ENCODE measurements at places on chromosomes 2 and 18. TPM values are rescaled to one million over a fixed set of nuclear protein-coding genes. Genes with fewer than 3 reads are reported as not detected.

The FBLN7 gene
- 0.95 TPM for total RNA-seq

The DCDC2C gene
- not detected for total RNA-seq

The DYNAP gene
- not detected for total RNA-seq

The DPP10 gene
- total RNA-seq = not detected

The G6PC2 gene
- total RNA-seq = not detected

The CHRND gene
- total RNA-seq = not detected

The OTOS gene
- total RNA-seq = not detected

The PCARE gene
- total RNA-seq = not detected

The ZNF236 gene
- total RNA-seq = 32.2 TPM

The ORC2 gene
- 41.8 TPM for total RNA-seq

The IL1R2 gene
- total RNA-seq = 0.15 TPM

The OTOF gene
- 0.41 TPM for total RNA-seq

GRCh38 chr18:74597034-74597661, 522 bp upstream of the ZNF407 start:
- no peak for DNase-seq

DNA sequence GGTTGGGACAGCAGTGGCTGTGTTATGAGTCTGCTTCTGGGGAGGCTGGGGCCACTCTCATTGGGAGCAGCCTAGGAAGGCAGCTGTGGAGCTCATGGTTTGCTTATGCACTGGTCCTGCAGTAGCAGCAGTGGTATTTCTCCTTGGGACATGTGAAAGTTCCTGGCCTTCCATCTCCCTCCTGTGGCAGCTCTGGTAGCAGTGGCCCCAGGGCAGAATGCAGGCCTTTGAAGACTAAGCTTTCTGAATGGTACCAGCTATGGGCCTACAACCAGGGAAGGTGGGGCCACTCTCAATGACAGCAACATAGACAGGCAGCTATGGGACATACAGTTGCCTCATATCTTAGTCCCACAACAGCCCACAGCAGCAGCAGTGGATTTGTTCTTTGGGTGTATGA, 117.3 kb upstream of the VWC2L start:
- DNase-seq = no peak

DNA sequence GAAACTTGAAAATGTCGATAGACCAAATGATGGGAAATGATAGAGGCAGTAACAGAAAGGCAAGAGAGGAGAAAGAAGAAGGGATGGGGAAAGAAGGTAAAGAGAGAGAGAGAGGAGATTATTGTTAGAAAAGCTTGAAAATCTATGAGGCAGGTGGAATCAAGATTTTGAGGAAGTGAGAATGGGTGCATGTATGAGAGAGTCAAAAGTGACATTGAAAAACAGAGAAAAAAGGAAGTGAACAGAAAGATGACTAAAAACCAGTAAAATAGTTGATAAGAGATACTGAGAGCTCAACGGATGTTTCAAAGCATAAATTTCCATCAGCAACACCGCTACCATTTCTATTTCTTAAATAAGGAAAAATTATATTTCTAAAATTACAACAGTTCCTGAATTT, 327.4 kb upstream of the CWC22 start:
- DNase-seq = no peak

- no peak for DNase-seq
Observed at GRCh38 chr18:76821356-76821874, 942 bp upstream of the ZNF236 start.

DNA sequence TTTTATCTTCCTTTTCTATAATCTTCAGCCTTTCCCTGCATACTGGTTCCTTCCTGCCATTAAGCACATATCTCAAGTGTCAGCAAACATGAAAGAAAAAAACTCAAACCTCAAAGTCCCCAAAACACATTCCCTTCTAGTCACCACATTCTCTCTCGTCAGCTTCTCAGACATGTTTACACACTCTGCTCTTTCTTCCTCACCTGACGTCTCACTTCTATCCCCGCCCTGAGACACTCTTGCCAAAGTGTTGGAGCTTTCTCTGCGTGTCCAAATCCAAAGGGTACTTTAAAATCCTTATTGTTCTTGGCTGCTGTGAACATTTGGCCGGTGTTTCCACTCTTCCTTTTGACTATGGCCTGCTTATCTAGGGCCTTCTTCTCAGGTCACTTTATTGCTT, 47.9 kb downstream of the SOX11 start:
- DNase-seq = no peak

DNA sequence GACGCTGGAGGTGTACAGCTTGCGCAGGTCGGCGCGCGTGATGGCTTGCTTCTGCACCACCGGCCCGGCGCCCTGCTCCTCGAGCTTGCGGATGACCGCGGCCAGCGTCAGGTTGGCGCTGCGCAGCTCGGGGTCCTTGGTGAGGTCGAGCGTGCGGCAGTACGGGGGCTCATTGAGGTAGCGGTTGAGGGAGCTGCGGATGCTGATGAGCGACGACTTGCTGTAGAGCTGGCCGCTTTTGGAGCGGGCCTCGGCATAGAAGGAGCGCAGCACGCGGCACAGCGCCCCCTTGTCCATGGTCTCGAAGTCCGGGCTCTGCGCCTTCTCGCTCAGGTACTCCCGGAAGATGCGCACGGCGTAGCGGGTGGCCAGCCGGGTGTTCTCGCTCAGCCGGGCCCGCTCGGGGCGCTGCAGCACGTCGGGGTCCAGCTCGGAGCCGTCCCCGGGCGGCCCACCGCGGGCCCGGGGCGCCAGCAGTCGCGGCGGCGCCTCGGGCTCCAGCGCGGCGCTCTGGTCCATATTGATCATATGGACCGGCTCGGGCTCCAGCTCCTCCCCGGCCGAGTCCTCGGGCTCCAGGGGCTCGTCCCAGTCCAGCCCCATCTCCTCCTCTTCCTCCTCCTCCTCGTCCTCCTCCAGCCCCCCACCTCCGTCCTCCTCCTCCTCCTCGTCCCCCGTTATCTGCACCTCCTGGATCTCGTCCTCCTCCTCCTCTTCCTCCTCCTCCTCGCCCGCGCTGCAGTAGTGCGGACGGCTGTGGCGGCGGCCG, 523 bp downstream of the KCTD1 start:
- no peak for DNase-seq

DNA sequence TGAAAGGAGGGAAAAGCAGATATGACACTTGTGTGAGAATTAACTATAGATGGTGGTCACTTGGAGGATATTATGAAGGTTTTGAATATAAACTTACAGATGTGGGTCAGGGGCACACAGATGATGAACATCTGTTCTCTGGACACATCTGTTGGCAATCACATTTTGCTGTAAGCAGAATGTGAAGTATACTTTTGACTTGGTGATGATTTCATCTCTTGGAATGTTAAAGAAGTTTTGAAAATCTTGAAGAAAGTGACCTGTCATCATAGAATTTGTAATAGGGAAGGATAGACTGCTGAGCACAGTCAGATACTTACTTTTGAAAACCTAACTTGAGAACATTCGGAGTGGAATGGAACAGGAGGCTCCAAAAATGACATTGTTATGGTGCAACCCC, 40.2 kb downstream of the PIKFYVE start:
- no peak for DNase-seq

DNA sequence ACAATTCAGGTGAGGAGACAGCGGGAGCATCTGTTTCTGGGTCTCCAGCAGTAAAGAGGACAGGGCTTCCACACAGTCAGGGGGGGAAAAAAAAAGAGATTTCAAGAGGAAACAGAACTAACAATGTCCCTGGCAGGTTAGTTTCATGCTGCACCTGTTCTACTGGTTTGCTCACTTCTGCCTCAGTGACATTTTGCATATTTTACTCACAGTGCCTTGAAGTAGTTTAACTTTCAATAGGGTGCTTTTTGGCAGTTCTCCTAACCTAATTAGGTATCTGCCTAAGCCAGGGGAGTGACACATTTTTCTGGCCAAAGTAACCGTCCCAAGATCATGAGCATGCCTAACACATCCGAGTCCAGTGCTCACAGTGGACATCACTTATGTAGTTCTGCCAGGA, 109.0 kb upstream of the ALK start:
- no peak for DNase-seq

DNA sequence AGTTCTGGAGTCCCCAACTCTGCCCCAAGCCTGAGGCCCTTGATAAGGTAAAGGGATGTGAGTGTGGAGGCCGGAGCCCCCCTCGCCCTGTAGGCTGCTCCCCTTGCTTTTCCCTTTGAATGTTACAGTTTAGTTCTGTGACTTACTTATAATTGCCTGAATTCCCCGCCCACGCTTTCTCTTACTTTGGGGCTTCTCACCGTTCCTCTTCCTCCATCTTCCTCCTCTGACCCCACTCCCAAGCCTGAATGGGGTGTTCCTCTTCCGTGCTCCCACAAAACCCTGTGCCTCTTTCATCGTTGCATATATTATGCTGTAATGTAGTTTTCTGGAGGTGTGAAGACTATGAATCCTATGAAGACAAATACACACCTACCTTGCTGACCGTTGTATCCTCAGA, 15.0 kb upstream of the IL1RN start:
- DNase-seq = no peak

- no peak for DNase-seq
Observed at GRCh38 chr2:38446906-38447561, 70.0 kb upstream of the ATL2 start.

DNA sequence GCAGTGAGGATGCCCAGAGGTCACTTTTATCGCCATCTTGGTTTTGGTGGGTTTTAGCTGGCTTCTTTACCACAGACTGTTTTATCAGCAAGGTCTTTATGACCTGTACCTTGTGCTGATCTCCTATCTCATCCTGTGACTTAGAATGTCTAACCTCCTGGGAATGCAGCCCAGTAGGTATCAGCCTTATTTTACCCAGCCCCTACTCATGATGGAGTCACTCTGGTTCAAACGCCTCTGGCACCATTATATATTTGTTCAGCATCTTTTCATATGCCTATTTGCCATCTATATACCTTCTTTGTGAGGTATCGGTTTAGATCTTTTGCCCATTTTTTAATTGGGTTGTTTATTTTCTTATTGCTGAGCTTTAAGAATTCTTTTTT, 7.2 kb upstream of the CCNT2 start:
- DNase-seq = no peak

DNA sequence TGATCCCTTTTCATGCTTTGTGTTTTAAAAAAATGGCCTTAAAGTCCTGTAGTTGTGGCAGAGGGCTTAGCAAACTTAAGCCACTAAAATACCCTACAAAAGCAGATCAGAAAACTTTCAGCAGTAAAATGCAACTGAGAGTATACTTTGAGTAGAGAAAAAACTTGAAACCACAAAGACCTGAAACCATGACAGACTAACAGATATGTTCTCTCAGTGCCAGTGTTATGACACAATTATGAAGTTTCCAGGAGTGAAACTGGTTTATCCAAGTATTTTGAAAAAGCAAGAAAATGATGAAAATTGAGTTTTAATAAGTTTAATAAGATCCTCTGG, 74.5 kb downstream of the SPRED2 start:
- no peak for DNase-seq

GRCh38 chr2:235045336-235045972, 93.6 kb downstream of the SH3BP4 start:
- DNase-seq = no peak

DNA sequence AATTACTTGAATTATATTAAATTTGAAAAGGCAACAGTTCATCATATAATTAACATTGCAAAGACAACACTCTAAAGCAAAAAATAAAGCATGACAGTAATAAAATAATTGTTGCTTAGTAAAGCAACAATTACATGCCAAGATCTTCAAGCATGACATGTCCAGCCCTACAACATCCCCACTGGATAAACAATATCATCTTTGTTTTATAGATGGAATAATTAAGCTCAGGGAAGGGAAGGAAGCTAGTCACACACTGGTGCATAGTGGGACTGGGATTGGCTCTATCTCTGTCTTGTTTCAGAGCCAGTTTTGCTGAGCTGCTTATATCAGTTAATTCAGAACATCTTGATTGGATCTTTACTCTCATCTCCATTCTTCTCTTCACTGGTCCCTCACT, 49.9 kb upstream of the PARD3B start:
- DNase-seq = no peak

DNA sequence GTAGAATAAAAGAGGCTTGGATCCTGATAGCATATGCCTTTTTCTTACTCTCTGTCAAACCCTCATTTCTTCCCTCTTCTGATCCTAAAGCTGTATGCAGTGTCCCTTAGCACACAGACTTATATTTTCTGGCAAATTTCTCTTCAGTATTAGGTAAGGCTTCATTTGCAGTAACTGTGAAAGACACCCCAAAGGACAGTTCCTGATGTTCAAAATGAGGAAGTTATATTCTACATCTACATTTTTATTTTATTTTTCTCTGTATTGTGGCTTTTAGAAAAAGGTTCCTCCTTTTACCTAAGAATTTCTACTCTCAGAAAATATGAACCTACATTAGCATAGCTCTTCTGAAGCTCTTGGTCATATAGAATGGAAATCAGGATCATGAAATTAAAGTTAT, 261.7 kb downstream of the PDE11A start:
- DNase-seq = no peak

- DNase-seq = no peak
Observed at GRCh38 chr18:9135912-9136314, 668 bp upstream of the ANKRD12 start.

DNA sequence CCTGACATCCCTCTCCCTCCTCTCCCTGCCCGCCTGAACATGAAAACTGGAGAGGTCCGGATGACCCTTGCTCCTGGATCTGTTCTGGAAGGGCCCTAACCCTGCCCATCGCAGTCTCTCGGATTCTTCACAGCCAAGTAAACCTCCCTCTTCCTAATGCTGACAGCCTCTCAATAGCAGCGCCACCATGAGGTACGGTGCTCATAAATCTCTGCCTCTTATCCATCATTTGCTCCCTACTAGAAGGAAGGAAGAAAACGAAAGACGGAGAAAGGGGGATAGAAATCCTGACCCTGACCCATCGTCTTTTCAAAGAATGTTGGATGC, 257.9 kb downstream of the BCL11A start:
- no peak for DNase-seq

DNA sequence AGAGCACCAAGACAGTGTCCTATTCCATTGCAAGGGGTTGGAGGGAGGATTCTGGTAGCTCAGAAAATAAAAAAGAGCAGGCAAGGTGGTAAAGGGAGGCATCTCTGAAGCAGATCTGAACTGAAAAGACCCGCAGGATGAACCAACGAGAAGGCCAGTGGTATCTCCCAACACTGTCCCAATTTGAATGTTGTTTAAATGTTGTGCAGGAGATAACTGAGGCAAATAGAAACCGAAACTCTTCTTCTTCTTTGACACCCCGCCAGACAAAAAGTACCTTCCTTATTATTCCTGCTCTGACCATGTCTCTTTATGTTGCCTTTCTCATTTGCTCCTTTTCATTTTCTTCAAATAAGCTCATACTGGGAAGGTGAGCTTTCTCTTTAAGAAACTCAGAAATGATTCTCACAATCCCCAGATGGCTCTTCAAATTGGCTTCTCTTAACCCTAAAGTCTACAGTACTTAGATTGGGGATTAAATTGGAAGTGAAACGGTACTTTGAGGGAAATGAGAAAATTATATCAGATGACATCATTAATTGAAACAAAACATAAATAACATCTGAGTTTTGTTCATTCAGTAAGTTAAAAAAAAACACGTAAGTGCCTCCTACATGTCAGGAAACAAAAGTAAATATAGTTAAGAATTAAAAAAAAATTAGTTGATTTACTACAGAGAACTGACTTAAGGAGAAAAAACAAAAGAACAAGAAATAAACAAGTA, 143.6 kb downstream of the WDPCP start:
- no peak for DNase-seq
